Glomerular endothelial cell (primary cell): ENCODE measurements at places on chromosomes 7 and 10.

GRCh38 chr10:122348935-122349361, 25.6 kb upstream of the PLEKHA1 start:
- no peak for DNase-seq

DNA sequence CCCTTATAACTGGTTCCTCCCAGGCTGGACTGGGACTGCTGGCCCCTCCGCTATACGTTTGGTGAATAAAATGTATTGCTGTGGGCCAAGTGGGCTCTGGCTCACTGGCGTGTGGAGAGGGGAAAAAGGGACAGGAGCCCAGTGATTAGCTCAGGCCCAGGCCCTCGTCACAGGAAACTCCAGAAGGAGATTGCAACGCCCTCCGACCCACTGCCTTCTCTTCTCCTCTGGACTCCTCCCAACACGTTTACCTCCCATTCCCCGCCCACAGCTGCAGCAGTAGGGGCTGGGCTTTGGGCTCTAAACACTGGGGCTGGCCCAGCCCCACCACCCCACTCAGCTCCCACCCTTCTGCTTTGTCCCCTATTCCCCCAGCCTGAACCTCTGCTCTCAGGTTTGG, 173.9 kb downstream of the NEURL1 start:
- no peak for DNase-seq

DNA sequence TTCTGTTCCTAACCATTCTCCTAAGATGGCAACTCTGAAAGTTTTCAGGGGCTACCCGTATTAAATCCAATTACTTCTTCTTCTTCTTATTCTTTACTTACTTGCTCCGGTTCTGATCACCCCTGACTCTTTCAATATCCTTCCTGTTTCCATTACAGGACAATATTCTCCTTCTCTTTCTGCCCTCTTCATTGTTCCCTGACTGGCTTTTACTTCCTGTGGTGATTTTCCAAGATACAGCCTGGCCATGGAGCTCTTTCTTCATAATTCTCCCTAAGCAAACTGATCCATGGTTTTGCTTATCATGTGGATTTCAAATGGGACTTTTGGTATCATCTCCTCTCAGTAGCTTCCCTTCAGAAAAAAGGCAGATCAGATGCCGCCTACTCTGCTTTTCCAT, 35.4 kb downstream of the CCDC186 start:
- peak; percentile 9 for DNase-seq

GRCh38 chr10:22713853-22714478, 412 bp downstream of the PIP4K2A start:
- DNase-seq = no peak

DNA sequence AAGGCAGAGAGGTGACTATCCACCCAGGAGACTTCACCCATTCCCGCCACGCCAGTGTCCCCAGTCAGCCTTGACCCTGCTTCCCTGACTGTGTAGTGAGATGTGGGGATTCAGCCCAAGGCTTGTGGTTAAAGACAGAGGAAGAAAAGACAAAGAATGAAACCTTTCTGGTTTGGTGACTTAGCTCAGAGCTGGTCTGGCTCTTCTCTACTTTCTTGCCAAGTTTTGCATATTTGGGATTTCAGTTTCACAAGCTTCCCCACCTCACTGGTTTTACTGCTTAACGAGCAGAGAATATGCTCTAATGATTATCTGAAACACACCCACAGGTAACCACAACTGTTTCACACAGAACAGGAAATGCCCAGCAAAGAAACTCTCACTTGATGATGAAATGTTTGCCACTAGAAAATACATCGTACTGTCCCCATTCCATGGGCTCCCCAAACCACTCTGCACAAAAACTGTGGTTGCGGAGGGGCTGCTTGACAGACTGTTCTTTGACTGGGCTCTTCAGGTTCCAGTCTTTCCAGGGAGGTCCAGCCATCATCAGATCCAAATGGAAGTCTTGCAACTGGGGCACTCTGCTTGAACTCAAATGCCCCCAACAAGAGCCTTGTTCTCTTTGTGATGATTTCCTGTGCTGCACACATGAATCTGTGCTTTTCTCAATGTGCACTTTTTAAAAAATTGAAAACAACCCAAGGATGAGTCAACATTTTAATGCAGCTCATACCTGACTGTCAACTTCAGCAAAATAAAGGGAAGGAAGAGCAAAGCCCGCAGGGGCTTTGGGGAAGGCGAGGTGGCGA, 95.5 kb downstream of the CTBP2 start:
- no peak for DNase-seq

- no peak for DNase-seq
These were observed 47.5 kb downstream of the CAMK2B start for GRCh38 chr7:44277851-44278250.

- no peak for DNase-seq
These were observed 113.9 kb downstream of the MGMT start for GRCh38 chr10:129580901-129581300.

DNA sequence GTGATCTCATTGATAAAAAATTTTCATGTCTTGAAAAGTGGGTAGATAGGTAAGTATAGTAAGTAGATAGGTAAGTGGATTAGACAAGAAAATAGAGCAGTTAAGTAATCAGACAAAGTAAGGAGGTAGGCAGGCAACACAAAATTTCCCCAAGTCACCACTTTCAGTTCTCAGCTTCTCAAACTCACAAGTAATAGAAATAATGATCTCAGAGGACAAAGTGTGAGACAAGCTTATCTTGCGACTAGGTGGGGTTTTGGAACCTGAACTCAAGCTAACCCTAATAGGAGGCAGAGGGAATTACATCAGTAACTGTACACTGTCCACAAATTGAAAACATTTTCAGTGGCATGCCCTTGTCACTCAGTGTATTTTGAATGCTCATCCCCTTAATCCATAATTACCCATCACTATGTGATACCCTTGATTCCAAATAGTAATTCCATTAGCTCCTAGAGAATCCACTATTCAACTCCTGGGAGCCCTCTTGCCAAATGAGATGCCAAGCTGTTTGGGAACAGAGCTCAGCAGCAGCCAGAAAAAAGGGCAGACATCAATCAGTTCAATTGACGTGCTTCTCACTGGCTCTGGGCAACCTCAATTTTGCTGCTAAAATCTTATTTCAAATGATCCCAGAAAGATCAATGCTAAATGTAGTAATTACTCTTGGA, 703.2 kb downstream of the XPNPEP1 start:
- no peak for DNase-seq
